ENCODE measurements at places on chromosomes 3 and 15. TPM values are rescaled to one million over a fixed set of nuclear protein-coding genes. Genes with fewer than 3 reads are reported as not detected.

Gene GPR27
- 2.5 TPM for total RNA-seq

Gene BTLA
- total RNA-seq, result not detected

Gene TRPM1
- not detected for total RNA-seq

Gene A4GNT
- not detected for total RNA-seq

Gene MST1
- total RNA-seq, result 1.7 TPM

Gene ZNF662
- not detected for total RNA-seq

Gene CSPG5
- total RNA-seq, result 1.2 TPM

Gene ISL2
- 3.8 TPM for total RNA-seq
